ENCODE measurements at places on chromosomes 2 and 18.

GRCh38 chr2:179137200-179137759 is 87.3 kb upstream of the CCDC141 start:
- no peak for DNase-seq

DNA sequence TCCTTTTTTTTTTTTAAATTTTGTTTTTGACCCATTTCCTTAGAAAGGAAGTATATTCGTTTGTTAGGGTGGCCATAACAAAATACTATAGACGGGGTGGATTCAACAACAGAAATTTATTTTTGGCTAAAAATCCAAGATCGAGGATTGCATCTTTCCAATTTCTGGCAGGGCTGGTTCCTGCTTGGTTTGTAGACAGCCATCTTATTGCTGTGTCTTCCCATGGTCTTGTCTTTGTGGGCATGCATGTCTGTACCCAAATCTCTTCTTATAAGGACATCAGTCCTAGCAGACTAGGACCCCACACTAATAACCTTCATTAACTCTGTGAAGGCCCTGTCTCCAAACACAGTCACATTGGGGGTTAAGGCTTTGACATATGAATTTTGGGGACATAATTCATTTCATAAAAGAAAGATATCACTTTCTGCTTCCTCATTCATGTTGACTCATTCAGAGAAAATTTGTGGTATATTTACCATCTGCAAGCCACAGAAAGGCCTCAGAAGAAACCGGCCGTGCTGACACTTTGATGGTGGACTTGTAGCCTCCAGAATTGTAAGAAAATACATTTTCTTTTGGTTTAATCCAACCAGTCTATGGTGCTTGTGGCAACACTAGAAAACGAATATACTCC is 262.1 kb downstream of the LPIN1 start:
- no peak for DNase-seq

GRCh38 chr2:138640921-138641676 is 139.1 kb downstream of the NXPH2 start:
- no peak for DNase-seq

GRCh38 chr2:17309741-17310339 is 208.4 kb downstream of the RAD51AP2 start:
- no peak for DNase-seq

GRCh38 chr18:44936485-44936884 is 255.8 kb downstream of the SETBP1 start:
- no peak for DNase-seq

DNA sequence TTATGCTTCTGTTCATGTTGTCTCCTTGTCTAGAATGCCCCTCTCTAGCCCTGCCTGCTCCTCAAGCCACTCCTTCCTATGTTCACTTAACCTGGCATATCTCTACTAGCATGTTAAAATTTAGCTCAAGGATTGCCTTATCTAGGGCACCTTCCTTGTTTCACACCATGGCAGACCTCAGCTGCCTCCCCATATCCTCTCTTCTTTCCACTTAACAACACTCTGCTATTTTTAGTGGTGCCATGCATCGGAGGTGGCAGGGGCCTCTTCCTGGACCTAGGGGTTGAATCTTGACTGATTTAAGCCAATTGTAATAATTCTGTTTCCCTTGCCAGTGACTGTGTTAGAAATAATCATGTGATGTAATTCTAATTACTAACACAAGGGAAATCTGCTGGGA is 36.9 kb upstream of the FAM98A start:
- DNase-seq = no peak

- no peak for DNase-seq
Observed at GRCh38 chr2:111100765-111101162, 19.9 kb upstream of the BCL2L11 start.

DNA sequence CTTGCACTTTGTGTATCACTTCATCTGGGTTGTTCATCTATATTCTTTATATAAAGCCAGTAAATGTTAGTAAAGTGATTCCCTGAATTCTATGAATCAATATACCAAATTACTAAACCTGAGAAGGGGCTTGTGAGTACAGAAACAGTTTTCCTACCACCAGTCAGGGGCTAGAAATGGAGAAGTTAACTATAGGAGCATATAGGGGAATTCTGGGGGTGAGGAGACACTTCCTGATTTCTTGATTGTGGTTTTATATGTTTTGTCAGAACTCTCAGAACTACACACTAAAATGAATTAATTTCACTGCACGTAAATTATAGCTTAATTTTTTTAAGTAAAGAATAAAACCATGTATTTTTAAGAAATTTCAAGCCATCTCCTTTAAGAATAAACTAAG is 93.7 kb downstream of the SESTD1 start:
- DNase-seq = no peak

DNA sequence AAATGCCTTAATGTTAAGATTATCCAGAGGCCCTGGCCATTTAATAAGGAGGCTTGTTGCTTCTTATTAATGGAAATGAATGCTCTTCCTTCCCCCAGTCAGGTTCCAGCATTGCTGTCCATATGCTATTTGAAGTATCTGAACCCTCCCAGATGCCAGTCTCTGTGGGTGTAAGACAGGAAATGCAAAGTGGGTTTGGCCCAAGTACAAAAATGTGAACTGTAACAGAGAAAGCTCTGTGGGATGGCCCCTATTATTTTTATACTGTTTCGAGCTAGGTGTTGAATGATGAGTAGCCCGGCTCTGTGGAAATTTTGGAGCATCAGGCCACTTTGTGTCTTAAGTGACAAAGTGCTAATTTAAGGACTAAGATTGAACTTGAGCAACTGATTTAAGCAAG is 141.0 kb downstream of the UXS1 start:
- DNase-seq = no peak

DNA sequence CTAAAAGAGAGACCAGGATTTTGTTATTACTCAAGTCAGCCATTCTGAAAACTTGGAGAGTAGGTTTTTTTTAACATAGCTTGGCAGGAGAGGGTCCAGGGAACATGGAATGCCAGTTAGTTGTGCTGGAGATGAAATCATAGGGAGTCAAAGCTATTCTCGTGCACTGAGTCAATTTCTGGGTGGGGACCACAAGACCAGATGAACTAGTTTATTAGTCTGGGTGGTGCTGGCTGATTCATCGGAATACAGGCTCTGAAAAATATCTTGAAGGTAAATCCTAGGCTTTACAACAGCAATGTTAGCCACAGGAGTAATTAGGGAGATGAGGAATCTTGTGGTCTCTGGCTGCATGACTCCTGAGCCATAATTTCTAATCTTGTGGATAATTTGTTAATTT is 921.4 kb downstream of the TRIB2 start:
- DNase-seq = no peak

DNA sequence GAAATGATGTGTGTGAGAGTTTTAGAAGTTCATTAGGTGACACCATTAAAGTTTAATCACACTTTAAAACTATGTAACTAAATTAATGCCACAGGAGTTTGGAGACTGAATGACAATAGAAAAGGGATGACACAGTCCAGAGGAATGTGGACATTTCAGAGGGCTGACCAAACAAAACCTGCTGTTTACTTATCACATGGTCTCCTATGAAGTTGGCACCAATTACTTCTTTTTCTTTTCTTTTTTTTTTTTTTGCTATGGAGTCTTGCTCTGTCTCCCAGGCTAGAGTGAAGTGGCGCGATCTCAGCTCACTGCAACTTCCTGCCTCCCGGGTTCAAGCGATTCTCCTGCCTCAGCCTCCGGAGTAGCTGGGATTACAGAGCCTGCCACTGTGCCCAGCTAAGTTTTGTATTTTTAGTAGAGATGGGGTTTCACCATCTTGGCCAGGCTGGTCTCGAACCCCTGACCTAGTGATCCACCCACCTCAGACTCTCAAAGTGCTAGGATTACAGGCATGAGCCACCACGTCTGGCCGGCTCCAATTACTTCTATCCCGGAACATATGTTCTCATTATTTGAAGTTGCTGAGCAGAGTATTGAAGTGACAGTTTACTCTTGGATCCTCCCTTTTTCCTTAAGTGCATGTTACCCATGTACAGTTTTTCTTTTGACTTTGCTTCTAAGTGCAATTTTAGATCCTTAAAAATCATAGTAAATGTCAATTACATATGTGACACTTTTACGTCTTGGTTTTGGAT is 4.3 kb downstream of the AGPS start:
- DNase-seq = no peak

- no peak for DNase-seq
Observed at GRCh38 chr2:2847209-2847676, 516.2 kb upstream of the MYT1L start.

DNA sequence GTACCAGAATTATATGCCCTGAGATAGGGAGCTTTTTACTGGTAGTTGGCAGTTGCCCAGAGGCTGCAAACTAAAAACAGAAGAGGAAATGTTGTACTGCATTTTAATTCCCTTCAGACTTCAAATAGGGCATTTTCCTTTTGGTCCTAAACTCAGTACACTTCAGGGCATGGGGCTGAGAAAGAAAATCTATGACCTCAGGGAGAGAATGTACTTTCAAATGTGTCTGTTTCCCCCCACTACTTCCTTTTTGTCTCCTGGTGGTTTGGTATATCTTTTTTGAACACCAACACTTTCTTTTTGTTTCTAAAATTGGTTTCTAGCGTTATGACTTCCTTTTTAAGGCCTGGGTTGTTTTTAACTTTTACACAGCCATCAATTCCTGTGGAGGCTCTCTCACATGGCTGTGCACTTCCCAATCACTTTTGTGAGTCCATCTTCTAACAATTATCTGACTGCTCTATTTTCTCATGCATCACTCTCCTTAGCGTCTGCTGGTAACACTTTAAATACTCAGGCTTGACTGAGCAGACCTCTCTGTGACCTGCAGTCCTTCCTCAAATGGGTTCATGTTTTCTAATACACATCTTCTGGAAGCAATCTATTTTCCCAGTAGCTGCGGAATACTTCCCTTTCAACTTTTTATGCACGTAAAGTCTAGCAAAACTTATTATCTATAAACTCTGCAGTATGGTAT is 596.0 kb downstream of the LRP1B start:
- DNase-seq = no peak

DNA sequence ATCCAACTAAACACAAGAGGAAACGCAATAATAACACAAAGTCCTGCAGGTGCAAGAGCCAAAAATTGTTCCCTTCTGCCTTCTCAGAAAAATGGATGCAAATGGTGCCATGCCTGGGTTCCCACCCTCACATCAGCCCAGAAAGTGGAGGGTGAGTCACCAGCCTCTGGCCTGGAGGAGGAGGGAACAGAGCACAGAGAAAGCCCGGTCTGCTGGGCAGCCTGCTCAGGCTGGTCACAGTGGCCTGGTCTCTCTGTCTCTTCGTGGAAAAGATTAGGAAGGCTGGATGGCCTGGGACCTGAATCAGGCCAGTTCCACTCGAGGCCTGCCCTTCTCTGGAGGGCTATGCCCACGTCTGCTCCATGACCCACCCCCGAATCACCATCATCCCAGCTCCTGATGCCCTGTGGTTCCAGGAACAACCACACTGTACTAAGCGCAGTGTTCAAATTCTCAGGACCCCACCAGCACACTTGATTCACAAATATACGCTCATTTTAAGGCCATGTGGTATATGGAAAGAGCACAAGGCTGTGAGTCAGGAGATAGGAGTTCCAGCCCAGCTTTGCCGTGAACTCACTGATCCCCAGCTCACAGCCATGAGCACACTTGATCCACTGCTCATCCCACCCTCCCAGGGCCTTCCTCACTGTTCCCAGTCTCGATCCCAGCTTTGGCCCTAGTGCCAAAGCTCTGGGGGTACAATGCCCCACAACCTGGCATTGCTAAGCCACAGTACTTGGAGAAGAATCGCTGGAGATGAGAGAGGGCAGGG is 82.1 kb downstream of the ZBTB7C start:
- DNase-seq = no peak

DNA sequence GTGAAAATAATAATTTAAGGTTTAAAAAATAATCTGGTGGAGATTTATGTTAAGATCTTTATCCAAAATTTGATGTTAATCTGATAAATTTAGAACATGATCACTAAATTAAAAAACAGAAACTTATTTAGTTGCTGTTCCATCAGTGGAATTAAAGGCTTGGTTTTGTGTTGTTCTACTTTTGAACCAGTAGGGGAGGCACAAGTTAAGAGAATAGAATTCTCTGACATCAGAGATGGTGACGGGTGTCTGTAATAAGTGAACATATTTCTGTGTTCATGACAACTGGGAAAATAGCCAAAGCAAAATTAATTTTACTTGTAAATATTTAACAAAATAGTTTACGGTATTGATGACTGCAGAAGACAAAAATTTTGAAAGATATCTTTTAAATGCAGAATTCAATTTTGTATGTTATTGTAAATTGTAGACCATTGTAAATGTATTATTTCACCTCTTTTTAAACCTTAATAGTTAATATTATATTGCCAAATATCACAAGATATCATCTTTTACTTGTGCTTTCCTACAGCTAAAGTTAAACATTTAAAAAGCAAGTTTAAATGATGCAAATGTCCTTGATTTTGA is 106.0 kb downstream of the UBR3 start:
- DNase-seq = no peak

DNA sequence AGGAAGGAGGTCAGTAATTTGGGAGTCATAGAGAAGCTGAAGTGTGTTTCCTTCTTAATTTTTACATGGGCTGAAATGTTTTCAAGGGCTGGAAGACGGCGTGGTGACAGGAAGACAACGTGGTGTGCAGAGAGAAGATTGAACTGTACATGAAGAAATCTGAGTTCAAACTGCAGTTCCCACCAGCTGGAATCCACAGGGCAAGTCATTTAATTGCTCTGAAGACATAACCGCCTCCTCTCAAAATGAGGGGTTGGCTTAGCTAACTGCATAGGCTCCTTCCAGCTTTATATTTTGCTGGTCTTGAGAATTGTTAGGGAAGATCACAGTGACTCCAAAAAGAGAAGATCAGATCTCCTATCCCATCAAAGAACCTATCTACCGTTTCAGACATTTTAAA is 103.9 kb downstream of the SLC8A1 start:
- no peak for DNase-seq

GRCh38 chr2:168470320-168471162 is 14.5 kb downstream of the CERS6 start:
- DNase-seq = no peak

GRCh38 chr2:36731941-36732672 is 35.6 kb downstream of the VIT start:
- DNase-seq = no peak

DNA sequence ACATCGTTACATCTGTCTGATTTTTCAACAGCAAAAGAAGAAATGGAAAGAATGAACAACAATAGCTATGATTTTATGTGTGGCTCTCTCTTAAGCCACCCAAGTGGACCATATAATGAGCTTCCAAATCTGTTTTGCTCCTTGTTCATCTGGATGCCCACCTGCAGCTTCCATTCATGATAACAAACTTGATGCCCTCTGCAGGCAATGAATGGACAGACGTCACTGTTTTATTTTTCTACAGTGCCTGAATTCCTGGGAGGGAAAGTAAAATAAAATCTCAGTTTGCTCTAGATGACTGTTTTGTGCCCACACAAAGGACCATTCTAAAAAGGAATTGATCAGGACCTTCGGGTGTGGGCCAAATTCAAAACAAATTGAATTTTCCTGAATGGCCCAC is 5.0 kb downstream of the MREG start:
- DNase-seq = no peak

DNA sequence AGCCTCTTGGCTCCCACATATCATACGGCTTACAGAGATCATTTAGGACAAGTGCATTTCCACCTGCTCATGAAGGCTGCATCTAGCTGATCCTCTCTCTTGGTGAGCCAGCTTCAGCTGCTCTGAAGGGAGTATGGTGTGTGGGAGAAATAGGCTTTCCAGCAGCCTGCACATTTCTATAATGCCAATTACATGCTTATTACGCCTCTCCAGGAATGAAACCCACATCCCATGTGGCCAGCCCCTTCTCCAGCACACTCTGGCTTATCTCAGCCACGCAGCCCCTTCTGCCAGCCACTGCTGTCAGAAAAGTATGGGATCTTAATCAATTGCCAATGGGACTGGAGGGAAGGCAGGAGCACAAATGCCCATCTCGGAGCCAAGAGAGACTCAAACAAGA is 117.5 kb downstream of the GALNT14 start:
- peak; percentile 55 for DNase-seq

Data from coronary artery (tissue), 2 donors.